PC-3 (cell line): ENCODE measurements at places on chromosomes 12 and 14. TPM values are rescaled to one million over a fixed set of nuclear protein-coding genes. Genes with fewer than 3 reads are reported as not detected.

DNA sequence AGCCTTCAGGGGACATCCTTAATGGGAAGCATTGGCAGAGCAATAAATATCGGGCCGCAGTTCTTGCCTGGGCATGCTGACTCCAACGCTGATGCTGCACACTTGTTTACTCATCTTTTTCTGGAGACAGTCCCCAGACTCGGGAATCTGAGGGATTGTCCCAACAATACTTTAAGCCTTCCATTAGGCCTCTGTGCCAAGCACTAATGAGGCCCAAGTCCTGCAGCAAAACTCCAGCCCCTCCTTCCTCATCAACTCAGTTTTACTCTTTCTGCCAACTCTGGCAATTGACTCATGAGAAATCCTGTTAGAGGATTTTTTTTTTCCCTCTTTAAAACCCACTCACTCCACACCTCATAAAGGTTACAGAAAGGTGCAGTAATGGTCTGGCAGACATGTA, 233.4 kb upstream of the PELI2 start:
- H3K4me1 ChIP-seq, result peaks cover 8% of the 10 kb centered on the region; the same call in 1 of the 2 replicates
- DNase-seq, result no peak
- no peak overlapping the region for H3K27ac ChIP-seq
- H3K4me3 ChIP-seq, result no peak overlapping the region
- peaks cover 24% of the 10 kb centered on the region for H3K27me3 ChIP-seq
- no peaks in the 10 kb centered on the region for H3K36me3 ChIP-seq

DNA sequence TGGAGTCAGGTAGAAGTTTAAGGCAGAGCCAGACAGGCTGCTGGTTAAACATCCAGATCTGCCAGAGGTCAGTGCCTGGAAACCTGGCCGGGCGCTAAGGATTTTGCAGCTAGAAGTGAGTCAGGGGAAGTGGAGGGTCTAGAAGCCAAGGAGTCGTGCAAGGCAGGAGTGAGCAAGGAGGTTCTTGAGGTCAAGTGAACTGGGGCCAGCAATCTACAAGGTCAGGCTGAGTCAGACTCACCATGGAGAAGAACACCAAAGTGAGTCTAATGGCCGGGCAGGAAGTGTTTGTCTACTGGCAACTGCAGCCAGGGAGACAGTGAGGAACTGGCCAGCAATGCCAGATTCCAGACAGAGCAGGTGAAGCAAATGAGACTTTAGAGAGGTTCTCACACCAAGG, 628.2 kb downstream of the ETNK1 start:
- H3K27me3 ChIP-seq, result no peaks in the 10 kb centered on the region
- H3K4me3 ChIP-seq, result no peak overlapping the region
- no peak for DNase-seq
- H3K36me3 ChIP-seq, result no peaks in the 10 kb centered on the region

DNA sequence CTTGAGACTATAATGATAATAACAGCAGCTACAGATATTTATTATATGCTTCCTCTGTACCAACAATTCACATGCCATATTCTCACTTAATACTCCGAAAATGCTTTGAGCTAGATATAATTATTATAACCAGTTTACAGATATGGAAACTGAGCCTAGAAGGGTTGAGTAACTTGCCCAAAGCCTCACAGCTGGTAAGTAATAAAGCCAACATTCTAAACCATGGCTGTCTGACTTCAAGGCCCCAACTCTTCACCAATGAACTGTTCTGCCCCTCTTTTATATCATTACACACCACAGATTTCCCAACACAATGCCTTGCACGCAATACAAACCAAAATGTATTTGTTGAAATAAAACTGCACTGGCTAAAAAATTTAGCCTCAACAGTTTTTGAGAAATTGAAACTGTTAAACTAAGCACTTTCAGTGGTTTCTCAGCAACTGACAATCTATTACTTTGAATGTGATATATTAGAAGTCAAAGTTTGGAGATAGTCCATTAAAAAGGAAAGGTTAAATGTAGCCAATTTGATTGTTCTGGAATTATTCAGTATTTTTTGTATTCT, 222.5 kb upstream of the ARHGAP5 start:
- no peak for DNase-seq
- no peaks in the 10 kb centered on the region for H3K27me3 ChIP-seq
- H3K4me3 ChIP-seq, result no peak overlapping the region

GRCh38 chr14:88975043-88975830, 150.8 kb downstream of the TTC8 start:
- no peak overlapping the region for H3K27ac ChIP-seq
- H3K27me3 ChIP-seq, result no peaks in the 10 kb centered on the region
- DNase-seq, result no peak
- H3K36me3 ChIP-seq, result no peaks in the 10 kb centered on the region
- H3K4me1 ChIP-seq, result no peaks in the 10 kb centered on the region
- H3K4me3 ChIP-seq, result no peak overlapping the region

DNA sequence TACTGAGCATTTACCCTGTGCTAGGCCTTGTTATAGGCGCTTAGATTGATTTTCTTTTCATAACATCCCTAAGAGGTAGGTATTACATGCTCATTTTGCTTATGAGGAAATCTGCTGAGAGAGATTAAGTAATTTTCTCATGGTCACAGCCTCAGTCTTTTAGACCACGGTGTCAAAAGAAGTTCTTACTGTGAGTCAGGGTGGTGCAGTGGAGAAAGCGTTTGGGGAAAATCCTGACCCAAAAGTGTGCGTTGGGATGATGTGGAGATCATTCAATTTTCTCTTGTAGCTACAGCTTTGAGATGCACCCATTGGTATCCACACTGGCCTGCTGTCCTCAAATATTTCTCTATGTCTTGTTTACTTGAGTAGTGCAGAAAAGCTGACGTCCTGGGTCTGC, 8.2 kb downstream of the ANG start:
- DNase-seq, result no peak
- no peak overlapping the region for H3K4me3 ChIP-seq
- no peaks in the 10 kb centered on the region for H3K27me3 ChIP-seq

DNA sequence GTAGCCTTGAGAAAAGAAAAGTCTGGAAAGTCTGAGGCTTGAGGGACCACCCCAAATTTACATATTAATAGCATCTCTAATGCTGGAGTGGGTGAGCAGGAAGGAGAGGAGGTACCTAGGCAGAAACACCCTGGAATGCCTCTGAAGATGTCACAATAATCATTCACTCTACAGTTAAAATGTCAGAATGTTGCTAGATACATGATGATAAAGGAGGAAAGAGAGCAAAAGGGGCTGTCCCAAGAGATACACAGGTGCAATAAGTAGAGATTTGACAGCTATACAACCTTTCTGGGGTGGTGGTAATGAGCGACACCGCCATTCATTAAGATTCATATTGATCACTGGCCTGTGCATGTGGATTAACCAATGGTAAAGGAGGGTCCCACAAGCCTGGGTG, 540.5 kb upstream of the FBXO33 start:
- H3K27ac ChIP-seq, result no peak overlapping the region
- no peak for DNase-seq

Gene KRT83
- total RNA-seq, result 0.33 and 1.1 TPM in 2 replicates

DNA sequence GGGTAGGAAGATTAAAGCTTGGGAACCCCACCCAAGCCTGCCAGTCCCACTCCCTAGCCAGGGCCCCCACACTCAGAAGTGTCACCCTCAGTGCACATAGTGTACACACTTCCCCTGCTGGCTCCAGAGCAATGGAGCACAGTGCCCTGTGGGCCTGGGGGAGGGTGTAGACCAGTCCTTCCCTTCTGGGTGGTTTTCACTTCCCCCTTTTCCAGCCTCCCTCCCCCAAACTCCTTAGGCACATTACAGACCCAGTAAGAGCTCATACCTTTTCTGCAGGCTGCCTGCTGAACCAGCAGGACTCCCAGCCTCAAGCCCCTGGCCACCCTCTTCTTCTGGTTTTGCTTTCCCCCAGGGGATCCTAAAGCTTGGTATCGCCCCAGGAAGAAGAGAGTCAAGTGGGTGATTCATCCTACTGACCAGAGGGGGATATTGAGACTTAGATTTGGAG, at the start of gene ZNF385A:
ZNF385A (minus strand) TSS at position 143 of the 451 bp plus-strand sequence. CDS start 219 bp downstream, outside the sequence.
- H3K27ac ChIP-seq, result no peak within 1 kb of the TSS
- DNase-seq, result no peak
- no peaks in the 10 kb centered on the region for H3K27me3 ChIP-seq
- peaks cover 15% of the 10 kb centered on the region for H3K4me1 ChIP-seq

Gene LRRC10
- not detected in 2 replicates for total RNA-seq
